ENCODE measurements at places on chromosomes 7 and 10. TPM values are rescaled to one million over a fixed set of nuclear protein-coding genes. Genes with fewer than 3 reads are reported as not detected.

DNA sequence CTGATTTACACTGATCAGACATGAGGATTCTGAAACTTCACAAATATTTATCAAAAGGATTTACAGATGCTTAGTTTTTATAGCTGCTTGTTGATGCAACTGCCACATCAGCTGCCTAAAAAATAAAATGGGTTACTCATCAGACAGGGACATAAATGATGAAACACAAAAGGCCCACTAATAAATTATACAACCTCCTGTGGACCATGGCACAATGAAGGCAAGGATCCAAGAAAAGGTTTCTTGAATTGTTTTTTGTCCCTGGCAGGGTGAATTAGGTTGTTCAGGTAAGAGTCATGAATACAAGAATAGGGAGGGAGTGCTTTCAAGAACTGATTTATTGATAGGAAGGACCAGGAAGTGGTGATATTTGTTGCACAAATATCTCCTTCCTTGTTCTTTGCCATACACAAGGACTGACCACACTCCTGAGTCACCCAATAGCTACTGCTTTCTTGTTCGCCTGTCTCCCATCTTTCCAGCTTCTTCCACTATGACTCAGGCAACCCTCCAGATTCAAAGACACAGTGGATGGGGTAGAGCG is 234.5 kb downstream of the AHR start:
- H3K4me3 ChIP-seq, result no peak overlapping the region
- no peaks in the 10 kb centered on the region for H3K4me1 ChIP-seq
- no peak overlapping the region for H3K27ac ChIP-seq

The CCL24 gene
- total RNA-seq, result not detected

GRCh38 chr10:121631365-121632029 is 33.3 kb upstream of the FGFR2 start:
- no peak overlapping the region for H3K27ac ChIP-seq
- no peak for DNase-seq
- no peaks in the 10 kb centered on the region for H3K36me3 ChIP-seq
- no peaks in the 10 kb centered on the region for H3K4me1 ChIP-seq
- H3K4me3 ChIP-seq, result no peak overlapping the region

DNA sequence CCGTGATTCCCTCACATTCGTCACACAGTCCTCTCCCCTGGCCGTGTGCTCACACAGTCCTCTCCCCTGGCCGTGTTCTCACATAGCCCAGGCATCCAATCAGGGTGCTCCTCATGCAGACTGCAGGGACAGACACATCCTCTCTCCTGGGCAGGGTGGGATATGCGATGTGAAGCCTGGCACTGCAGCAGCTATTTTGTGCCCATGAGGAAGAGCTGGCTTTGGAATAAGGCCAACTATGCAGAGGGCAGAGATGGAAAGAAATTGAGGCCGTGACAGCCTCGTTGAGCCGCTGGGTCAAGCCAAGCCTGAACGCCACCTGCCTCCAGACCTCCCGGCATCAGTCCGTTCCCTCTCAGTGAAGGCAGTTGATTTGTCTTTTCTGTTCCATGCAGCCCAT is 35.8 kb downstream of the FOXL3 start:
- H3K36me3 ChIP-seq, result no peaks in the 10 kb centered on the region
- no peak for DNase-seq
- H3K27me3 ChIP-seq, result peaks cover 51% of the 10 kb centered on the region
- H3K4me1 ChIP-seq, result no peaks in the 10 kb centered on the region
